NCI-H1105 (cell line): ENCODE measurements at places on chromosomes 5 and 9.

DNA sequence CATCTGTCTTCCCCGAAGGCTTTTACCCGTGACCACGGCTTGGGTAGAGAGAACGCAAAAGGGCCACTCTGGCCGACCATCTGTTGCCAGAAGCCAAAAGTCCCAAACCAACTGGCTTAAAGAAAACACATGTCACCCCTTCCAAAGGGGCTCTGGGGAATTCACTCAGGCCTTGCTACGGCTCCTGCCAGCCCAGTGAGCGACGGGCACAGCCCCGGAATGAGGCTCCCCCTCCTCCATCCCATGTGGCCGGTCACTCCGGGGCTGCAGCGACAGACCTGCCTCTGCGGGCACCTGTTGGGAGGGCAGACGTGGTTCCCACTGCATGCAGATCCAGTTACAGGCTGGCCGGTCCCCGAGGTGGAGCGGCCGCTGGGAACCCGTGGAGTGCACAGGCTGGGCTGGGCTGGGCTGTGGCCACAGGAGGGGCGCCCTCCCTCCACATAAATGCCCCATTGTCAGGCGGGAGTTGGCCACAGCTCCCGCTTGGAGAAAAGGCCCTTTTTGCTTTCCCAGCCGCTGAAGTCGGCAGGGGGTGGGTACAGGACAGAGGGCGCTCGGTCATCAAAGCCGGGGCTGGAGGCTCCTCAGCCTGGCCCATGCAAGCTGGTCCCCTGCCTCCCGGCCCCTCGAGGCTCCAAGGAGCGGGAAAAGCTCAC, 19.9 kb downstream of the NOTCH1 start:
- DNase-seq, result no peak

GRCh38 chr5:107565791-107566767, 104.7 kb downstream of the EFNA5 start:
- DNase-seq, result no peak

DNA sequence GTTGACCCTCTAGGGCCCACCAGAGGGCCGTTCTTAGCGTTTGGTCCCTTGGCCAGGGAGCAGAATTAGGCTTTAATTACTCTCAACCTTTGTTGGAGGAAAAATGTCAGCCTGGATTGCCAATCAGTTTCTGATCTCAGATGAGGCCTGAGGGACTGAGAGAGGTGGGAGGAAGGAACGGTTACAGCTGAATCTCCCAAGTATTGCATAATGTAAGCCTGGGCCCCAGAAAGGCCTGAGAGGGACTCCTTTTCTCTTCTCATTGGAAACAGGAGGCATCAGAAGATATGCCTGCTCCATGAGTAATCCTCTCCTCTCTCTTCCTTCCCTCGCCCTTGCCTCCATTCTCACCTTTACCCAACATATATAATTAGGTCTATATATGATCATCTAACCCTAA, 105.7 kb downstream of the INSYN2B start:
- no peak for DNase-seq

DNA sequence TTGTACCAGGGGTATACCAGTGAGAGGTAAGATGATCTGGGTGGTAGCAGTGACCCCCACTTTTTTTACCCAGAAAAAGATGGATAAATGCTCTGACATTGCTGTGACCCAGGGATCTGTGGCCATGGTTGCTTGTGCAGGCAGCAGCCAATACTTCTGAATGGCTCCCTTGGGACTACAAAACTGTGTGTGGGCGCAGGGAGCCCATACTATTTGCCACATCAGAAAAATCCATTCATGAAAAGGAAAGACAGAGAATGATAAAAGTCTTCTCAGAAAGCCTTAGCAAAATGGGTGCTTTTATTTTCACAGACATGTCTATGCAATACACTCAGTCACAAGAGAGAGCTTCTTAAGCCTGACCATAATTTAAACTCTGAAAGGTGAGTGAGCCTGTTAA, 37.3 kb upstream of the ALDOB start:
- DNase-seq, result no peak

DNA sequence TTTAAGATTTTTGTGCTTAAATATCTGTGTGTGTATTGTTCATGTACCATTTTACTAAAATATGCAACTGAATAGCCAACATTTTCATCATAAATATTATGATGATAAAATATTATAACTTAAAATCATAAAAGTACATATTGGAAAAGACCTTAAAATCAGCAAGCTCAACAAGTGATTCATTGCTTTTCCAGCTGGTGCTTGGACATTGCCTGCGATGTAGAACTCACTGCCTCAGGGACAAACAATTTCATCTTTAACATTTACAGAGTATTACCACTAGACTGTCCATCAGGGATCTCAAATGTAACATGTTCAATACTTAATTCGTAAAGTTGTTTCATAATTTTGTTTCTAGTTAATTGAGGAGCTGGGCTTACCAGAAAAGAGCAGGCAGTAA, 17.5 kb upstream of the SMARCA2 start:
- no peak for DNase-seq

DNA sequence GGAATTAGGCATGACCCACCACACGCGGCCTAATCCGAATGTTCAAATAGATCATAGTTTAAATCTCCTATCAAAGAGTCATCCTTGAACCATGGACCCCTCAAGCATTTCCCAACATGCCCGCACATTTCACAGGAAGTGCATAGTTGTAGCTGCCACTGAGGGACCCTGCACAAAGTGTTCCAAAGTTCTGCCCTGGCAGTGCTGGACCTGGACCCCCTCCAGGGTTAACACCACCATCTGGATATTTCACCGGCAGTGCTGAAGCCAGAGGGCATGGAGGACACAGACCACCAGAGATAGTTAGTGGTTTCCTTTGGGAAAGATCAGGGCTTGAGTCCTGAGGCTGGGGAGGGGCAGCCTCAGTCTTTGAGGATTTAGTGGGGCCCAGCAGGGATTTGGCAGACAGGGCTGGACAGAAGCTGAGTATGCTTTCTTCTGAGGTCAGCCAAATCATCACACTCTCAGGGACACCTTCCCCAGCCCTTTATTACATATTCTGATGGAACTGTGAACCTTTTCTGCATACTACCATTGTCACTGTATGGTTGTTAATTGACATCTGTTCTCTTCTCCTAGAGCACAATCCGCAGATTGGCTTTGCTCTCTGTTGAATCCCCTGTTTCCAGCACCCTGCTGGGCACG, 143.6 kb upstream of the EFNA5 start:
- no peak for DNase-seq

GRCh38 chr5:107861565-107861964, 190.8 kb upstream of the EFNA5 start:
- no peak for DNase-seq

GRCh38 chr5:127660047-127660733, 11.3 kb downstream of the CTXN3 start:
- DNase-seq, result no peak

DNA sequence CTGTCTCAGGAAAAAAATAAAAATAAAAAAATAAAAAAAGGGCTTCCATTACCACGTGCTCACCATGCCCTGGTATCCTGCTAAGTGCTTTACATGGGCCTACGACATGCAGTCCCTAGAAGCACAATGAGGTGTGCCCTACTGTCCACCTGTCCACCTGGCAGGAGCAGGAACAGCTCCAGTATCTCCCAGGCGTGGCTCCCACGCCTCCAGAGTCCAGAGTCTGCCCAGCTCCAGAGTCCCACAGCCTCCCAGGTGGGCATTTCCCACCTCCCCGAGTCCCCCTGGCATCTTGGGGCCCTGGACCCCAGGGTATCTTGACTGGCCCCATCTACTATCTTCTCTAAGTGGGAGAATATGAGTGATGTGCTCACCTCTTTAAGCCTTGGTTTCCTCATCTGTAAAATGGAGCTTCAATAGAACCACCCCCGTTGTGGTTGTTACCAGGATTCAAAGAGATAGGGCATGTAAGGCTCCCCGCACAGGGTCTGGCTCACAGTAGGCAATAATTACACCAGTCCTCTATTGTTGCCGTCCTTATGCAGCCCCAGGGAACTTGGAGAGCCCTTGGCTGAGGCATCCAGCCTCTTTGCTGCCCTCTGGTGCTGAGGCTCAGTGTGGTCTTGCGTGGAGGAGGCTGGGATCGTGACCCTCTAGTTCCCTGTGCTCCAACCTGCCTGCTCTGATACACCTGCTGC, 8.9 kb downstream of the CXCL14 start:
- DNase-seq, result peak; percentile 6
